ENCODE measurements at places on chromosomes 7 and 10.

DNA sequence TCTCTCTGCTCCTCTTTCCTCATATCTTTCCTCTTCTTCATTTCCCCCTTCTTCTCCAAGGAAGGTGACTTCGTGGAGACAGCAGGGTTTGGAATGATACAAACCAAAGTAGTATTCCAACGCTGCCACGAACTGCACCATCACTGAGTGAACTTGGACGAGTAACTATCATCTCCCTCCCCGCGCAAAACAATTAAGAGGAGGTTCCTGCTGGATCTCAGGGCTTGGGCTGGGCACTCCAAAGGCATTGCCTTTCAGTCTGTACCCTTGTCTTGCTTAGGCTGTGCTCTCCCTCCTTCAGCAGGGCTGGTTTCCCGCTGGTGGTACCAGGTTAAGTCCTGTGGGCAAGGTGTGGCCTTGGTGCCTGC is 790 bp upstream of the PITX3 start:
- no peak for DNase-seq

GRCh38 chr10:77457266-77457665 is 180.3 kb downstream of the KCNMA1 start:
- DNase-seq: no peak

DNA sequence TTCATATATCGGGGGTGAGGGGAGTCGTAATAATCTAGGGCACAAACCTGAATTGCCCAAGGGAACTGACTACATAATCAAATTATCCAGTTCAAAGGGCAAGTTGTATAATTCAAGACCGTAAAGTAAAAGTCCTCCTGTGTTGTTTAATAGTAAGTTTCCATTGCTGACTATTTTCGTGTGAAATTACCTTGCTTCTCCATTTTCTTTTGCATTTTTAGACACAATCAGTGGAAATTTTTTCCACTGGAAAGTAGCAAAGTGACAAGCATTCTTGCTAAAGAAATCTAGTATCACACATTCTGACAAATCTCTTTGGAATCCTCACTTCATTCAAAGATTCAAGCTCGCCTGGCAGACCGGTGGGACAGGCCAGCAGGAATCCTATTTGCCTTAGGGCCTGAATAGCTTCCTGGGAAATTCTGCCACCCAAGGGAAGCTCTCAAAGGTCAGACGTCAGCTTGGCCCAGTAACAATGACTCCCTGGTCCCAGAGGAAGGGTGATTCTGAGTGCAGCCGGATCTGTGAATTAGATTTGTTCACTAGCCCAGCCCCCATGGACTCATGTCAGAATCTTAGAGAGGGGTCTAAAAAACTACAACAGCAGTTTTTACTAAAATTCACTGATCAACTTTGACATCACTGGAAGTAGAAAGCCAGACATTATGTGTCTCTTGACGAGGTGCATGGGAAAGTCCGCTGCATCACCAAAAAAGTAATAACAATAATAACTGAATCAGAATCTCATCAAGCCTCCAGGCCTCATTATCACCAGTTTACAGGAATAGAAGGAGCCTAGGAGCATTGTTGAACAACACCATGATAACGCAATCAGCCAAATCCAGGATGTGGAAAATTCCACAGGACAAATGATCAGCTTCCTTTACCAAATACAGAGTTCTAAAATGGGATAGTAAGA is 161.0 kb downstream of the SKIDA1 start:
- no peak for DNase-seq

- DNase-seq: no peak
Measured at GRCh38 chr7:40234046-40234445, 99.2 kb downstream of the SUGCT start.

DNA sequence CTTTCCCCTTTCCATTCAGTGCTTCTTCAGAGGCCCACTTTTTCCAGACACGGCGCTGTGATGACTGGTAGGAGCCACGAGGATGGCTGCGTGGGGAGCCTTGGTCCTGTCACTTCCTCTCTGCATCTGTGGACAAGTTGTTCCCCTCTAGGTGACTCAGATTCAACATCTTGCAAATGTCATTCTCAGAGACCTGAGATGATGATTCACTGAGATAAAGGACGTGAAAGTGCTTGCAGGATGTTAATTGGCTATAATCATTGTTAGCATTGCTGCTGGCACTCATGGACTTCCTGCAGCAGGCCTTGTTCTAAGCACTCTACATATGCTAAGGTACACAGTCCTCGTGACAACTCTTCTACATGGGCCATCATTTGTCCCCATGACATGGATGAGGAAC is 489.8 kb upstream of the ZMIZ1 start:
- no peak for DNase-seq

GRCh38 chr10:74244097-74244685 is 93.2 kb downstream of the ADK start:
- no peak for DNase-seq

- no peak for DNase-seq
Measured at GRCh38 chr7:98210513-98211220, 572 bp upstream of the BHLHA15 start.

GRCh38 chr10:118062798-118063238 is 16.1 kb upstream of the RAB11FIP2 start:
- DNase-seq: no peak

DNA sequence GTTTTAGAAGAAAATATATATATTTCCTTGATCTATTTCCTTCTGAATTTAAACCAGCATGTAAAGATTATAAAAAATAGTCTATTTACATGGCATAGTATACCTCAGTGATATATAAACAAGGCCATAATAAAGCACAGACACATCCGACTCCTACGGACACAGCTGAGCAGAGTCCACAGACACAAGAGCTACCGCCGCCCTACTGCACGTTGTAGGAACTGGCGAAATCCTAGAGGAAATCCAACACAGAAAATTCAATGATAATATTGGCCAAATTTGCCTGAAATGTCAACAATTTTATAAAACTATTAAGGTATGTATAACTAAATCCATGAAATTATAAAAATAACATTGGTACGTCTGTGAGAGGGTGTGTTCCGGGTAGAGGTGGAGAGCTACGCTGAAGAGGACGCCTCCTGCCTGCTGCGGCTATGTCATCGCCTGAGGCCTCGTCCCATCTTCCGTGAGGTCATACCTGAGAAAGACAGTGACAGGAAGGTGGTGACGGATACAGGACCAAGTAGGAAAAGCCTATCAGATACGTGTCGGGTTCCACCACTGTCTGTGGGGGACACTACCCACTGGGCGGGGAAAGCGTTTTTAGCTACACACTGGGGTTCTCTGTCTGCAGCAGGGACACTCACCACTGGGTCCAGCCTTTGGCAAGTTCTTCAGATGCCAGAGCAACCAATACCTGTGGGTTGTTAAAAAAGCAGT is 29.3 kb upstream of the NCAPG2 start:
- no peak for DNase-seq

- DNase-seq: no peak
Measured at GRCh38 chr10:18340496-18341051, 200.3 kb downstream of the CACNB2 start.

- DNase-seq: no peak
Measured at GRCh38 chr7:95693551-95694333, 78.6 kb upstream of the DYNC1I1 start.

- no peak for DNase-seq
Measured at GRCh38 chr7:71885487-71885886, 526.7 kb downstream of the CALN1 start.
